Ecto neural progenitor cell (in vitro differentiated cells): ENCODE measurements at places on chromosomes 12 and 14.

GRCh38 chr12:88579161-88579517 lies 1.1 kb downstream of the KITLG start:
- DNase-seq = peak; percentile 61

- peak; percentile 54 for DNase-seq
Measured at GRCh38 chr12:23640754-23641153, 308.7 kb downstream of the SOX5 start.

GRCh38 chr14:71583705-71584104 lies 348.5 kb upstream of the RGS6 start:
- no peak for DNase-seq

GRCh38 chr12:109153821-109154441 lies 37.5 kb downstream of the ACACB start:
- no peak for DNase-seq

DNA sequence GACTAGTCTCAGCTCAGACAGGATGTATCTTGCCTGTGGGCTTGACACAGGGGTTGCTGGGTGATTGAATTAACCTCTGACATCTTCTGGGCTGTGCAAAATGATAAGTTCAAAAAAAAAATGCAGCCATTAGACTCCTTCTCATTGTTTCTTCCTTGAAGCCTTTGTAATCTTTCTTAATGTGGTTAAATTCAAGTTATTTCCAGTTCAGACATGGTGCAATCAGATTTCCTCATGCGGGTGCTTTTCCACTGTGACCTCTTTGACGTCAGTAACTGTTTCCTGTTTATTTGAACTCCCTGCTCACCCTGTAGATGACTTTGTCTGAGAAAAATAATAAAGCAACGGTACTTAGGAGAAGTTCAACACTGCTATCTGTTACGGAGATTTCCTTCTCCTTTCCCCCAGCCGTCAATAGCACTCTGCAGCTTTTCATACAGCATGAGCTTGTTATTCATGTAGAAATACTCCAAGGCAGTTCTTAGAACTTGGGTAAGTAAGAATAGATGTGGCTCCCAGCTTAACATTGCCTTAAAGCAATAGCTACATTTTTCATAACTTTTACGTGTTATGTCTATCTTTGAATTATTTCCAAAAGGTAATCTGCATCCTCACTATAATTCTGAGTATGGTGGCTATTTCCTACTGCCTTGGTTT lies 155.5 kb downstream of the PRKCH start:
- no peak for DNase-seq

- no peak for DNase-seq
Measured at GRCh38 chr14:106845286-106846087, 1319.1 kb downstream of the TMEM121 start.

DNA sequence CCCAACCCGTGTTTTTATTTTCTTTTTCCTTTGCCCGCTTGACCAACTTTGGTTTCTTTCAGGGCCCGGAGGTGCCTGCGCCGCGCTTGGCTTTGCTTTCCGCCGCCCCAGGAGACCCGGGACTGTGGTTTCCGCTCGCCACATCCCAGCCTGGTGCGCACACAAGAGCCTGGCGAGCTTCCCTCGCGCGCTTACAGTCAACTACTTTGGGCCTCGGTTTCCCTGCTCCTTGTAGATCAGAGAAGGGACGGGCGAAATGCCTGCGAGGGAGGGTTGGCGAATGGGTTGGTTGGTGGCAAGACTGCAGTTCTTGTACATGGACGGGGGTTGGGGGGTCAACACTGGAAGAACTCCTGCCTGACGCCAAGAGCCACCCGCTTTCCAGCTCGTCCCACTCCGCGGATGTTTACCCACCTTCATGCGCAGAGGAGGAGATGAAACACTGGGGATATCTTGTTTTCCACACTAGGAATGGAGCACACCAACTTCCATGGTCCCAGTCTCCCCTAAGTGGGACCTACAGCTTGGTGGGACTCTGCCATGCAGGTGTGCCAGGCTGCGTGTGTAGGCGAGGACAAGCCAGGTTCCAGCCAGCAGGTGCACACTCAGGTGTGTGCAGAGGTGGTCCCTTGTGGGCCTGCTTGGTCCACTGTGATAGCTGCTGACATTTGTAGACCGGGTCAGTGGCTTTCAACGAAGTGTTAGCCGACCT lies 16.6 kb upstream of the TBX3 start:
- DNase-seq = peak; percentile 55
